Activated CD4-positive, alpha-beta memory T cell treated with anti-CD3 and anti-CD28 coated beads for 36 hours (primary cell): ENCODE measurements at places on chromosomes 3 and 15. TPM values are rescaled to one million over a fixed set of nuclear protein-coding genes. Genes with fewer than 3 reads are reported as not detected.

GRCh38 chr3:172317984-172318383 lies 130.3 kb downstream of the GHSR start:
- DNase-seq = no peak

- no peak for DNase-seq
Observed at GRCh38 chr15:79086814-79087213, 3.8 kb downstream of the RASGRF1 start.

GRCh38 chr3:52530918-52531826 lies 2.5 kb downstream of the NT5DC2 start:
- no peak for DNase-seq

DNA sequence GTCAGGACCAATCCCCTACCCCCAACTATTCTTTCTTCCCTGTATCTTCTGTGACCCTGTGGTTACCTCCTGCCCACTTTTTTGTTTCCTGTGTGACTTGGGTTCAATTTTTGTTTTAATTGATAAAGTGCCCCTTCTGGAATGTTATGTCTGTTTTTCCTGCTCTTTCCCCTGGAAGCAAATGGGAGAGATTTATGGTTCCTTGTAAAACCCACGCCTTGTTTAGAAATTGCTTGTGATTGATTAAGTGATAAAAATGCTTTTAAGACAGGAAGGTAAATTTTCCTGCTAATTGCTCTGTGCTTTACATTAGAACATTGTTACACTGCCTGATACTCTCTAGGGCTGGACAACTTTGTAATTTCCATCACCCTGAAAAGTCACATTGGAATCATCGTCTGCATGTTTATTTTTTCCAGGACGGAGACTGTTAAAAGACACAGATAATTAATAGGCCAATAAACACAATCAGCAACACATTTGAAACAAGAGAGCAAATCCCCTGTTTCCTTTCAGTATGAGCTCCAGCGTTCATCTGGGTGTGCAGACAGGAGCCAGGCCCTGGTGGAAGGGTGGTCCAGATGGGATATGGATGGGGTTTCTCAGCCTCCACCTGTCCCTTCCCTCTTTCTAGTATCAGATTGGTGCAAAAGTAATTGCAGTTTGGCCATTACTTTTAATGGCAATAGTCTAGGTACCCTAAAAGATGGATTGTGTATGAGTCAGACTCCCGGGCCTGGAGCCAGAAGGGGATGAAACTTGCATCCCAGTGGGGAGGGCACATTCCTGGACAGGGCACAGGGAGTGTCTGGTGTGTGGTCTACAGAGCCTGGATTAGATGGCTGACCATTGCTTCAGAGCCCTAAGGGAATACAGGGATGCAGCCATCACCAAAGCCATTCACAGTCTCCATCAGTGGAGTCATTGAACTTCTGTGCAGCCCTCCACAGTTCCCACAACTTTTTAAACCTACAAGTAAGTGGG lies 58.1 kb upstream of the AGBL1 start:
- no peak for DNase-seq

DNA sequence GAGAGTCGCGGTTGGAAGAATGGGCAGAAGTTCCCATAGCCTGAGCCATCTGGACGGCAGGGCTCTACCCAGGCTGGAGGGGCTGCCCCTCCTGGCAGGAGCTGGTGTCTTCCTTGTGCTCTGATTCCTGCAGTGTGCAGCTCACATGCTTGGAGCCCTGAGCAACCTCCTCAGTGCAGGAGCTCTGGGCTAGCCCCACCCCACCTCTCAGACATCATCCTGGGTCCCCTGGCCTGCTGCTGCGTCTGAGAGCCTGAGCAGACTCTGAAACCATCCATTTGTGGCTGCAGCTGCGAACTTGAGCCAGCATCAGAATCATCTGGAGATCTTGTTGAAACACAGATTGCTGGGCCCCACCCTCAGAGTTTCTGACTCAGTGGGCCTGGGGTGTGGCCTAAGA lies 42.8 kb downstream of the POMGNT2 start:
- DNase-seq = no peak

The TGM4 gene
- not detected for total RNA-seq

DNA sequence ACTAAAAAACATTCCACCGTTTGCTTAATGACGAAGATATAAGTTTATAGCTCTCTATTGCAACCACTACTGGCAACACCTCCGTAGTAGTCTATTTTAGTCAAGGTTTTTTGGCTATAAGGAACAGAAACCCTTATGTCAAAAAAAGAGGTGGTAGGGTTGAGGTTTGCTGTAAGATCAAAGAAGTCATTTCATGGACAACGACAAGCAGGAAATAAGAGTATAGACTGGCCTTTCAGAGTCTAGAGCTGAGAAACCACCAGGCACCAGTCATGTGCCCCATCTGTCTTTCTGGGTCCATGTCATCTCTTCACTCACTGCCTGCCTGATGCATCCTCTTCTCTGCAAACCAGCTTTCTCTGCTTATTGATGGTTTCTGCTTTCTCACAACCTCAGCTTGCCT lies 42.7 kb downstream of the THBS1 start:
- DNase-seq = peak; percentile 77

The CCR9 gene
- not detected for total RNA-seq

- peak; percentile 80 for DNase-seq
Observed at GRCh38 chr15:64892847-64893403, 18.8 kb upstream of the ANKDD1A start.

DNA sequence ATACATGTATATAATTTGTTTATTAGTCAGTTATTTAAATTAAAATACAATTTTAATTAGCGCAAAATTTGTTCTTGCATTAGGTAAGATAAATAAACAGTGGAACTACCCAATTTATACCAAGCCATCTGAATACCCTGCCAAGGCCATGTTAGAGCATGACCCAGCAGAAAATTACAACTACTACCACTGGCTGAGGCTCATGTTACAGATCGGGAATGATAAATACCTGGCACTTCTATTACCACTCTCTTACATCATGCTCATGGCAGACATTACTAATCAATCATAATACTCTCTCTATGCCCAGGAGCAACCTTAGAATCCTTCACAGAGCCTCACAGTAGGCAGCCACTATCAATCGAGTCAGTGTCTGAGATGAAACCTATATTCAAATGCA lies 21.2 kb upstream of the LMOD3 start:
- DNase-seq = no peak

DNA sequence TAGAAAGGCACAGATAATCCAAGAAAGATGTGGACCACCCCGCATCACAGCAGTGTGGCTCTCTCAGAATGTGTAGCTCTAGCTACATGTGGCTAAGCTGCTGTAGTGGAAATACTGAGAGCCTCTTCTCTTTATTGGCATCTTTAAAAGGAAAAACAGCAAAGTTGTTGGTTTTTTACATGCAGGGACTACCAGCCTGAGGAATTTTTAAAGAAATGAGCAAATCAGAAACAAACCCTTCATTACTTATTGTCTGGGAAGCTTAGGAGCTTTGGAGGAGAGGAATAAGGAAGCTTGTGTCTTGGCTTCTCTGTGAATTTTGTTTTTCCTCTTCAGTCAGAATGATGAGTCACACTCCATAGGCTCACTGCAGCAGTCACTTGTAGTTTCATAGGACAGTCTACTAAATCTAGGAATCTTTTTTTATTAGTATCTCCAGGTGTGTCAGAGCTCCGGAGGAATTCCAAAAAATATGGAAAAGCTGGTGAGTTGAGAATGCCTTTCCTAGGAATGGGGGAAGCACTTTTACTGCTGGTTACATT lies 27.5 kb downstream of the POLG start:
- no peak for DNase-seq

GRCh38 chr15:65101411-65101890 lies 13.5 kb downstream of the UBAP1L start:
- DNase-seq = peak; percentile 69

GRCh38 chr3:68648494-68648893 lies 283.9 kb downstream of the TAFA4 start:
- DNase-seq = no peak

The CMTM8 gene
- 11.6 TPM for total RNA-seq

DNA sequence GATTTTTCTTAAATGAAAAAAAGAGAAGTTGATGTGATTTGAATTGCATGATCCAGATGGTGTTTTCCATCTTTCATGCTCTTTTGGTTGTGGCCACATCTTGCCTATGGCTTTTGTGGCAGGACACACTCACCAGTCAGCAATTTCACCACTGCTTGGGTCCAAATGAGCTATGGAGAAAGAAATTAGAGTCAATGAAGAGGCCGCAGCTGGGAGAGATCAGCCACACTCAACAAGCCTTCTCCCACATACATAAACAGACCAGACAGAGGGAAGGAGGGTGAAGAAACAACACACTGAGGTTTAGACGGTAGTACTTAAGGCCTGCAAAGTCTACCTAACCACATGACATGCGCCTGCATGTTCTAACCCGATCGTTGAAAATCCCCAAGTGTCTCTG lies 110.7 kb upstream of the CDIN1 start:
- no peak for DNase-seq

DNA sequence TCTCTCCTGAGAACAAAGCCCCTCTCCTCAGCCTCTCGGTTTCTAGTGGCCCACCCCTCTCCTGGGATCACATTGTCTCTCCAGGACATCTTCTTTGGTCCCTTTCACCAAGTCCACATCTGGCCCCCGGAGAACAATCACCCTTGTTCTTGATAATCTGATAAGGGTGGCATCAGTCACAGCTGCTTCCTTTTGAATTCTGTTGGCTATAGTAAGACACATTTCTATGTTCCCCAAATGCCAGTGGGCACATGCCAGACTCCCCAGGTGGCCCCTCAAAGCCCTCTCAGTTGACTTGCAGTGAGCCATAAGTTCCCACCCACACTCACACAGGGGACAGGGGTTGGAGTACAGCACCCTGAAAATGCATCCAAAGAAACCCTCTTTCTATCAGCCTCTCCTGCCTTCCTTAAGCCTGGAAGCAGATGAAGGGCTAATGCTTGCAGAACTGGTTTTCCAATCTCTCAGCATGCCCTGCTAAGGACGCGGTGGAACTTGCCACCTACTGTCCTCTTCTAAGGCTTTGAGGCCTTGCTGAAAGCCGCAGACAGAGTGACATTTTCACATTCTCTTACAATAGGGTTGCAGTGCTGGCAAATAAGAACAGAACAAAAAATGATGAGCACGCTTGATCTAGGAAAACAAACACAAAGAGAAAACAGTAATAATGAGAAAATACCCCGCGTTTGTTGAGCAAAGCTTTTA lies 101.3 kb upstream of the SLCO3A1 start:
- no peak for DNase-seq

DNA sequence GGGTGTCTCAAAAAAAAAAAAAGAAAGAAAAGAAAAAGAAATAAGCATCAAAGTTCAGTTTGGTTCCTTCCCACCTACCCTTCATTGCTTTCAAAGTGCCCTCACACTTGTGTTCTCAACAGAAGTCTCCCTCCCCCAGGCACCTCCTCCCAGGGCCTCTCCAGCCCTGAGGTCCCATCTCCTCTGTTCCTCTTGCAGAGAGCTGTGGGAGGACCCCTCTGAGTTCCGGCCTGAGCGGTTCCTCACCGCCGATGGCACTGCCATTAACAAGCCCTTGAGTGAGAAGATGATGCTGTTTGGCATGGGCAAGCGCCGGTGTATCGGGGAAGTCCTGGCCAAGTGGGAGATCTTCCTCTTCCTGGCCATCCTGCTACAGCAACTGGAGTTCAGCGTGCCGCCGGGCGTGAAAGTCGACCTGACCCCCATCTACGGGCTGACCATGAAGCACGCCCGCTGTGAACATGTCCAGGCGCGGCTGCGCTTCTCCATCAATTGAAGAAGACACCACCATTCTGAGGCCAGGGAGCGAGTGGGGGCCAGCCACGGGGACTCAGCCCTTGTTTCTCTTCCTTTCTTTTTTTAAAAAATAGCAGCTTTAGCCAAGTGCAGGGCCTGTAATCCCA lies 6.1 kb downstream of the CYP1A2 start:
- DNase-seq = no peak

The ACAN gene
- not detected for total RNA-seq

DNA sequence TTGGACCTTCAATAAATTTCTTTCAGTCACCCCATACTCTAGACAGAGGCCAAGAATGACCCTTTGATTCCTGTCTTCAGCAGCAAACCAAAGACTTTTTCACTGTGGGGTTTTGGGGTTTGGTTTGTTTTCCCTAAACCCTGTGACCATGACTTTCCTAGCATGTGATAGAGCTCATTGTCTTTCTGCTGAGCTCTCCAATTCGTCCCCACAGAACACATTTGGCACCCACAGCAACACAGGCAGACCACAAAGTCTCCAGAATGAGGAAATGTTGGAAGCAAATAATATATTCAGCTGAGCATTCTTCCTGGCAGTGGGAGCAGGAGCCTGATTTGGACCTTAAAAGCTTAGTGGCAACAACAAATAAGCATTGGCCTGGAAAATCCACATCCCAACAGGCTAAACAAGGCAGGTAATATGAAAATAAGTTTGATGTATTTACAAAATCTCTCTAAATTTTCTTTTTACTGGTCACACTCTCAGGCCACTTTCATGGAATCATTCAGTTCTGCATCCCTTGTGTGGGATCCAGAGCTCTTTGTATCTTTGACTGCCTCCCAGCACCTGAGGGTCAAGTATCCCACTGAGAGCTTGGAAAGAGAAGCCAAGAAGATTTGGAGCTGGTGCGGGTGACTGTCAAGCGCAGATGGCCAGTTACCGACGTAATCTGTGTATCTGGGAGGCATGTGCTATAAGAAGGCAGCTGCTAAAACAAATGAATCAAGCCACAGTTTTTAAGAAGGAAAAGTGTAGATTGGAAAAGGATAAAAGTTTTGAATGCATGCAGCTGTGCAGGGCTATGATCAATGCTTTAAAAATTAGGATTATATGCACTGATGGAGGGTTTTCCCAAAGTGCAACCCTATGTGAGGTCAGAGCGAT lies 36.5 kb upstream of the CPB1 start:
- no peak for DNase-seq

DNA sequence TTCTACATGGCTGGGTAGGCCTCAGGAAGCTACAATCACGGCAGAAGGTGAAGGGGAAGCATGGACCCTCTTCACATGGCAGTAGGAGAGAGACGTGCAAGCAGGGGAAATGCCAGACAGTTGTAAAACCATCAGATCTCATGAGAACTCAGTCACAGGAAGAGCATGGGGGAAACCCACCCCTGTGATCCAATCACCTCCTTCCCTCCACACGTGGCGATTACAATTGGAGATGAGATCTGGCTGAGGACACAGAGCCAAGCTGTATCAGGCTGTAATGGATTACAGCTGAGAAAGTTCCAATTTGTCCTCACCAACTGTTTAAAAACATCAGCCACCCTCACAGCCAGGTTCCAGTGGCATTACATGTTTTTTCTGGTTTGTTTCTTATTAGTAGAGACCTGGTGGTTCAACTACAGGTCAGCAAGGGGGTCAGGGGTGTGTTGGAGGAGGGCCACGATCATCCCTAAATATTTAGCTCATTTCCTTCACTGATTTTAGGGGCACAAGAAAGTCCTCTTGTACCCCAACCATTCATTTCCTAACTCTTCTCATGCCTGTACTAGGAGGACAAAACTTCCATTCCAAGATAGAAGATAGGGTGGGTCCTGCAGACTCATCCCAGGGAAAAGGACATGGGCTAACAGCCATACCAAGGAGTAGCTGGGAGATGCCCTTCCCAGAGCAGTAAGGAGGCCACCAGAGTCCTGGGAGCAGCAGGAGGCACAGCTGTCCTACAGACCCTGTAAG lies 54.4 kb downstream of the ANXA2 start:
- DNase-seq = no peak

GRCh38 chr3:30597131-30597768 lies 9.2 kb upstream of the TGFBR2 start:
- no peak for DNase-seq

- no peak for DNase-seq
Observed at GRCh38 chr15:39961051-39961450, 27.1 kb downstream of the EIF2AK4 start.
